Activated gamma-delta T cell (primary cell): ENCODE measurements at places on chromosomes 3 and 15.

DNA sequence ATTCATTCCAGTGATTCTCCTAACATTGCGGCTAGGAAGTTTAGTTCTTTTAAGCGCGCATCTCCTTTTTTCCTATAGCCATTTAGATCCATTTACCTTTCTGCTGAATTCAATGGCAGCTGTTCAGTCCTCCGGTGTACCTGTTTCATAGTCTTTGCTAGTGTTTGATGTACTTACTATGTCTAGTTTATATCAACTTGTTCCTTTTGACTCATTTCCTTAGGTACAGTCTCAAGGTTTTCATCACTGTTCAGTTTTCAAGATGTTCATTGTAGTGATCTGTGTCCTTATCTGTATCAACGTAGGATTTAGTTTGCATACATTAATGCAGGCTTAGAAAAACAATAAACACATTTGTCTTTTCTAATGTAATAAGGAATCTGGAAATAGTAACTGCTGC lies 59.0 kb upstream of the MBNL1 start:
- DNase-seq = no peak

DNA sequence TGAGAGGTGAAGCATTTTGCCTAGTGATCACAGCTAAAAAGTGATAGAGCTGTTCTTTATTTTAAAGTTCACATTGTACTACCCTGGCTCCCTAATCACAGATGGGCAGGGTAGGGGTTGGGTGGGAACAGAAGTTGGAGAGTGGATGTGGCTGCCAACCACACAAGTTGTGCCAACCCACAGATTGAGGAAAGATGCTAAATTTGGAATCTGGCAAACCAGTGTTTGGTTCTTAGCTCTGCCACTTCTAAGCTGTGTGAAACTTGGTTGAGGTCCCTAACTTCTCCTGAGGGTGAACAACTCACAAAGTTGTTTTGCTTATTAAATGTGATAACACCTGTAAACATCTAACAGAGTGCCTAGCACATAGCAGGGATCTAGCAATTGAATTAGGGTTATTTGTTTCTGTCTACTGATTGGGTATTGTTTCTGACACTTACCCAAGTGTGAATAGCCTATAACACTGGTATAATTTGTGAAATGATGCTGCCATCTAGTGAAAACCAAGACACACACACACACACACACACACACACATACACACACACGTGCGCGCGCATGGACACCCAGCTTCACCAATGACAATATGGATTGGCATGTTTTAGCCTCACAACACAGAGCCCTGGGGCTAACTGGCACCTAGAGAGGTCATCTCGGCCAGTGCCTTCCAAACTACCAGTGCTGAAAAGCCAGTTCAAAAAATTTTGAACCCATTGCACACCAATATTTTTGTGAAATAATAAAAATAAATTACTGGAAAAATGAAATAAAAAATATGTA lies 25.3 kb downstream of the ADGRG7 start:
- no peak for DNase-seq

GRCh38 chr3:60514866-60515265 lies 736.4 kb downstream of the FHIT start:
- no peak for DNase-seq

DNA sequence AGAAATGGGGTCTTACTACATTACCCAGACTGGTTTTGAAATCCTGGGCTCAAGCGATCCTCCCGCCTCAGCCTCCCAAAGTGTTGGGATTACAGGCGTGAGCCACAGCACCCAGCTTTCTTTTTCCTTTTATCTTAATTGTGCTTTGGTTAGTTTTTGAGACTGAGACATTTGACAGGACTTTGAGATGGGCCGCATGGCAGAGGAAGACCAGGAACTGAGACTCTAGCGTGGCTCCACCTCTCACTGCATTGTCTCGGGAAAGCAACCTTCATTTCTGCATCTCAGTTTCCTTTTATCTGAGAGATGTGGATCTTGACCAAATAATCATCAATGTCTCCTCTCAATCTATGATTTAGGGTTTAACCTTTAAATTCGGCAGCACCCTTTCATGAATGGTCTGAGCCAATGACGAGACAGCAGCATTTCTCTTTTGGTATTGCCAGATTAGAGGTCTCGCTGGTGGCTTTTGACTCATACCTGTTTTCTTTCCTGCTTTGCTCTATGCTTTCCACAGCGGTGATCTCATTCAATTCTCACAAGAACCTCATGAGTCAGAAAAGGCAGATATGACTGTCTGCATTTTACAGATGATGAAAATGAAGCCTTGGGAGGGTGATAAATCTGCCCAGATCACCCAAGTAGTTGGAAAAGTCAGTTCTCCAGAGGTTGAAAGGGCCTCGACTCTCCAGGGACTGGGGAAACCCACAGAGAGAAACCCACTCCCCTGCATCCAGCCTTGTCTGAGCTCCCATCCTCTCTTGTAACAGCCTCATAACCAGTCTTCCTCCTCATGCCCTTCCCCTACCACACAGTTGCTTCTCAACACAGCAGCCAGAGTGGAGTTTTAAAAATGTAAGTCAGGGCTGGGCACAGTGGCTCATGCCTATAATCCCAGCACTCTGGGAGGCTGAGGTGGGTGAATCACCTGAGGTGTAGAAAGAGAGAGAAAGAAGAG lies 84.8 kb upstream of the FOXB1 start:
- DNase-seq = no peak

- peak; percentile 9 for DNase-seq
These were observed 99.2 kb upstream of the TRPM1 start for GRCh38 chr15:31200735-31201151.

GRCh38 chr3:110656394-110657025 lies 415.1 kb upstream of the NECTIN3 start:
- no peak for DNase-seq

DNA sequence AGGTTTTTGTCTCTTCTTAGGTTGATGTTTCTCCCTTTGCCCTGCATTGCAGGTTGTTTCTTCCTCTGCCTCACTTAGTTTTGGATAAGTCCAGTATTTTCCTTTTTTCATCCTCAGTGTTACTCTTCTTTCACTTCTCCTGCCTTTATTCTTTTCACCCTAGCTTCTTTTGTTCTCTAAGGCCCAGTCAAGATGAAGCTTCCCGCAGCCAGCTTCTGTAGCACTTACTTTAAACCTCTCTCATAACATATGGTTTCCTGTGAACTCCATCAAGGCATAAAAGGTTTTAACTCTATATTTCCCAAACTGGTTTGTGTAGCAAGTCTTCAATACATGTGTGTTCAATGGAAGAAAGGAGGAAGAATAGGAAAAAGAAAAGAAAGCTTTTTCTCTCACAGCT lies 54.1 kb downstream of the TP63 start:
- no peak for DNase-seq
